ENCODE measurements at places on chromosomes 5 and 9. TPM values are rescaled to one million over a fixed set of nuclear protein-coding genes. Genes with fewer than 3 reads are reported as not detected.

DNA sequence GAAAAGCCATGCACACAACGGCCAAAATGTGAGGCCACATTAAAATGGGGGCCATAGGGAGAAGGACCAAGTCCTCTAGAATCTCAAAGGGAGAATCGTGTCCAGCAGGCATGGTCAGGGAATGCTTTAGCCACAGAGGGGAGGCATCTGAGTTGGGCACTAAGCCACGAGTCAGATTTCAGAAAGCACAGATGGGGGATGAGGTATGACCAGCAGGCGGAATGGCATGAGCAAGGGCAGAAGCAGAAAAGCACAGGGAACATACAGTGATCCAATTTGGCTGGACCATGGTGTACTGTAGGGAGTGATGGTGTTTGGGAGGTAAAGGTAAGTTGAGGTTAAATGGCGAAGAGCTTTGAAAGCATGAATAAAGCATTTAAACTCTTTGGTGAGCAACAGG, 214.6 kb downstream of the TLE1 start:
- H3K36me3 ChIP-seq = no peaks in the 10 kb centered on the region
- H3K27ac ChIP-seq = no peak overlapping the region
- no peaks in the 10 kb centered on the region for H3K4me1 ChIP-seq
- H3K27me3 ChIP-seq = no peaks in the 10 kb centered on the region
- no peak for DNase-seq

- H3K27ac ChIP-seq = no peak overlapping the region
- H3K27me3 ChIP-seq = no peaks in the 10 kb centered on the region
- H3K4me1 ChIP-seq = peaks cover 14% of the 10 kb centered on the region
- no peak overlapping the region for H3K4me3 ChIP-seq
These were observed 100.9 kb upstream of the PTGER4 start for GRCh38 chr5:40578501-40579451.

- H3K36me3 ChIP-seq = no peaks in the 10 kb centered on the region
- no peaks in the 10 kb centered on the region for H3K4me1 ChIP-seq
- no peak overlapping the region for H3K4me3 ChIP-seq
- DNase-seq = no peak
- H3K27me3 ChIP-seq = peaks cover 12% of the 10 kb centered on the region
- H3K27ac ChIP-seq = no peak overlapping the region
These were observed 466.8 kb upstream of the BRINP1 start for GRCh38 chr9:119836036-119836435.

- DNase-seq = no peak
- H3K4me1 ChIP-seq = peaks cover 21% of the 10 kb centered on the region
- H3K36me3 ChIP-seq = peaks cover 13% of the 10 kb centered on the region
- H3K27me3 ChIP-seq = no peaks in the 10 kb centered on the region
- H3K4me3 ChIP-seq = no peak overlapping the region
These were observed 61.5 kb downstream of the LNPEP start for GRCh38 chr5:96997265-96997859.

DNA sequence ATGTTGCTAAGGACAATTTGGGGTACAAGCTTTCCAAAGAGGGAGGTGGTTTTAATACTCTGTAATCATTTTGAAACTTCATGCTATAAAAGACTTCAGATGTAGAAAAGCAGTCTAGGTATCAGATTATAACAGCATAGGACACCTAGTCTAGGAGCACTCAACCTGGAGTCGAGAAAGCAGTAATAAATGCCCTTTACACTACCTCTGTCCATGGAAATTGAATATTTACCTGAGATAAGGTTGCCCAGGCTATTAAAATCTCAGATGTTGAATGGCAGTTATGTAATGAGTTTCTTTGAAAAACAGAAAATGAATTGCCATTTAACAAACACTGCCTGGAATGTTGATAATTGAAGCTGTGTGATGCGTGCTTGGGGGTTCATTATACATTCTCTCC, 561.8 kb upstream of the DMAC1 start:
- H3K27me3 ChIP-seq = no peaks in the 10 kb centered on the region
- no peak overlapping the region for H3K4me3 ChIP-seq
- DNase-seq = no peak
- H3K36me3 ChIP-seq = no peaks in the 10 kb centered on the region
- peaks cover 50% of the 10 kb centered on the region for H3K4me1 ChIP-seq

DNA sequence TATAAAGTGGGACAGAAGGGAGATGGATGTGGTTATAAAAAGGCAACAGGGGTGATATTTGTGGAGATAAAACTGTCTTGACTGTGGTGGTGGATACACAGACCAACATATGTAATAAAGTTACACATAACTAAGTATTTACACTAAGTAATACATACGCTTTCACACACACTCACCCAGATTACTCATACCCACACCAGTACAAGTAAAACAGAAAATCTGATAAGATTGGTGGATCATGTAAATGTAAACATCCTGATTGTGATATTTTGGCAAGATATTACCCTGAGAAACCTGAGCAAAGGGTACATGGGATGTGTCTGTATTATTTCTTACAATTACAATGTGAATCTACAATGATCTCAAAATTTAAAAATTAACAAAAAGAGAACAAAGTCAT, 53.3 kb upstream of the SLIT3 start:
- peaks cover 39% of the 10 kb centered on the region for H3K4me1 ChIP-seq
- DNase-seq = no peak
- no peak overlapping the region for H3K27ac ChIP-seq
- H3K27me3 ChIP-seq = no peaks in the 10 kb centered on the region
- H3K36me3 ChIP-seq = no peaks in the 10 kb centered on the region
- H3K4me3 ChIP-seq = no peak overlapping the region

GRCh38 chr5:53779541-53779981, 219.1 kb downstream of the NDUFS4 start:
- no peak for DNase-seq
- peaks cover 8% of the 10 kb centered on the region for H3K4me1 ChIP-seq

- H3K36me3 ChIP-seq = no peaks in the 10 kb centered on the region
- no peak overlapping the region for H3K4me3 ChIP-seq
- no peak for DNase-seq
These were observed 190.3 kb downstream of the TLE4 start for GRCh38 chr9:79762070-79762469.

DNA sequence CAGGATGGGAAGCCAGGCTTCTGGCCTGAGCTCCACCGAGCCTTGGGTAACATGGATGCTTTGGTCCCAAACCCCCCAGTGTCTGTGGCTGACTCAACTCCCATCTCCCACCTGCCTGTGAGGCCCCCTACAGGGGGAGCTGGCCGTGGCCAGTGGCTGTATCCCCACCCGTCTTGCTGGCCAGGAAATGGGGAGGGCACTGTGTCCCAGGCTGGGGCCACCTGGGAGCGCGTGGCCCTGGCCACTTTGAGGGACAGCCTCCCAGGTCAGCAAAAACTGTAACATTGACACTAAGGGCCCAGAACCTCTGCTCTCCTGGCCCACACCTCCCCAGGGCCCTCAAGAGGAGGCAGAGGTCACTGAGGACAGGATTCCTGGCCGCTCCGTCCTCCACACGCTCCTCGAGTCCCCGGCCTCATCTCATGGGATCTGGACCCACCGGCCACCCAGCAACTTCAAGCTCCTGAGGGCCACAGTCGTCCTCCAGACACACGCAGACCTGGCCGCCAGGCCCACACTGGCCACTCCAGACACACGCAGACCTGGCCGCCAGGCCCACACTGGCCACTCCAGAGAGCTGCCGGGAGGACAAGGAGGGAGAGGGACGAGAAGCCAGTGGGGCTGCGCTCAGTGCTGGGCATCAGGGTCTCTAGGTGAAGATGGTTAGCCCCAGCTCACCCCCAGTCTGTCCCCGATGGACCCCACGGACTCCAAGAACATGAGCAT, 44.2 kb downstream of the DBH start:
- no peak overlapping the region for H3K27ac ChIP-seq
- no peaks in the 10 kb centered on the region for H3K36me3 ChIP-seq
- H3K4me1 ChIP-seq = peaks cover 14% of the 10 kb centered on the region
- no peak overlapping the region for H3K4me3 ChIP-seq

Gene AIF1L
- total RNA-seq = 33.1 TPM

DNA sequence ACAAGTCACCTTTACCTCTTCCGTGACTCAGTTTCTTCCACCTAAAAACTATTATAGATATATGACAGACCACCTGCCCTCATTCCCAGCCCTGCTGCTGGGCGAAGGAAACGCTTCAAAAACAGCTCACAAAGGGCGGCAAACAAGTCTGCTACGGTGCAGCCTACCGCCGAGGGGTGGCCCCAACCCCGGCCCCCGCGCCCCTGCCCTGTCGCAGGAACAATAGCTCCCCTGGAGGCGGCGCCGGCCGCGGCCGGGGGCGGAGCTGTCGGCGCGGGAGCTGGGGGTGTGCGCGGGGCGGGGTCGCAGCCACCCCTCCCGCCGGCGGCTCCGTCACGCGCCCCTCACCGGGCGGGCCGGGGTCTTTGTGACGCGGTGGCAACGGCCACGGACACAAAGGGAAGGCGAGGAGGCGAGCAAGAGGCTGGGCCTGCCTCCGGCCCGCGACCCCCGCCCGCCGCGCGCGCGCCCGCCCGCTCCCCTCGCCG, at the start of gene TMEFF1:
Gene TMEFF1 (plus strand): TSS at position 362 of the 488 bp plus-strand sequence. CDS start 396 bp downstream, outside the sequence.
- peaks cover 2% of the 10 kb centered on the region for H3K36me3 ChIP-seq
- peak within 1 kb of the TSS; percentile 75 for H3K4me3 ChIP-seq
- H3K4me1 ChIP-seq = peaks cover 6% of the 10 kb centered on the region
- H3K27ac ChIP-seq = no peak within 1 kb of the TSS
- no peak for DNase-seq
